ENCODE measurements at places on chromosomes 4 and X.

DNA sequence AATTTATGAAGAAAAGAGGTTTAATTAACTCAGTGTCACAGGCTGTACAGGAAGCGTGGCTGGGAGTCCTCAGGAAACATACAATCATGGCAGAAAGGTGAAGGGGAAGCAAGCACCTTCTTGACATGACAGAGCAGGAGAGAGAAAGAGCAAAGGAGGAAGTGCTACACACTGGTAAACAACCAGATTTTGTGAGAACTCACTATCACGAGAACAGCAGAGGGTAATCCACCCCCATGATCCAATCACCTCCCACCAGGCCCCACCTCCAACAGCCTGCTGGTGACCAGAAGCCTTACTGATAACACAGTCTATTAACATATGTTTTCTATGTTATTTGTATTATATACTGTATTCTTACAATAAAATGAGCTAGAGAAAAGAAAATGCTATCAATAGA, 254.8 kb downstream of the PCDH10 start:
- DNase-seq: no peak

GRCh38 chrX:41022566-41022965, 62.7 kb upstream of the USP9X start:
- no peak for DNase-seq

DNA sequence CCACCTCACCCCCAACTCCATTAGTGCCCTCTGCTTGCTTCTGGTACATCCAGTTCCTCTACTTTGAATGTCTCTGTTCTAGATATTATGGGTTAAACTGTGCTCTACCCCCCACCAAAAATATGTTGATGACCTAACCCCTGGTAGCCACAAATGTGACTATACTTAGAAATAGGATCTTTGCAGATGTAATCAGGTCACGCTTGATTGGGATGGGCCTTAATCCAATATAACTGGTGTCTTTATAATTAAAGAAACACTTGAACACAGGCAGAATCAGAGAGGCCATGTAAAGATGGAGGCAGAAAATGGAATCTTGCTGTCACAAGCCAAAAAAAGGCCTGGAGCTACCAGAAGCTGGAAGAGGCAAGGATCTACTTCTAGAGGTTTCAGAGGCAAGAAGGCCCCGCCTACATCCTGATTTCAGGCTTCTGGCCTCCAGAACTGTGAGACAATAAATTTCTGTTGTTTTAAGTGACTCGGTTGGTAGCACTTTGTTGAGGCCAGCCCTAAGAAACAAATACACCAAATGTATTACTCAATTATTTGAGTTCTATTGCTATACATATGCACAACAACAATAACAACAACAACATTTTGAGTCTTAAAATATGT, 220.0 kb downstream of the PPP3CA start:
- no peak for DNase-seq

DNA sequence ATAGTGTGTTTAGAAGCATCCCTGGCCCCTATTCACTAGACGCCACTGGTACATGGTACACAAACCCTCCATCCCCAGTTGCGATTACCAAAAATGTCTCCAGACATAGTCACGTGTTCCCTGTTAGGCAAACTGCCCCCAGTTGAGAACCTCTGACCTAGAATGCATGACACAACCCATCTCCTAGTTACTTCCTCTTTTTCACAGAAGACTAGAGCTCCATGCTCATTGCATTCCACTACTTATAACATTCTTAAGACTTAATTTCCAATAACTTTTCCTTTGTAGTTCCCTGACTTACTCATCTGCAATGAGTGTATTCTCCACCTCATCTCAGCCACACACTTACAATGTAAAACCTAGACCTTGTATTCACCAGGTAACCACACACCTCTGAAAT, 68.6 kb downstream of the PRSS12 start:
- no peak for DNase-seq

GRCh38 chrX:74925225-74926088, at the start of gene NEXMIF:
NEXMIF (minus strand) TSS chrX:74925452.
- DNase-seq: no peak

DNA sequence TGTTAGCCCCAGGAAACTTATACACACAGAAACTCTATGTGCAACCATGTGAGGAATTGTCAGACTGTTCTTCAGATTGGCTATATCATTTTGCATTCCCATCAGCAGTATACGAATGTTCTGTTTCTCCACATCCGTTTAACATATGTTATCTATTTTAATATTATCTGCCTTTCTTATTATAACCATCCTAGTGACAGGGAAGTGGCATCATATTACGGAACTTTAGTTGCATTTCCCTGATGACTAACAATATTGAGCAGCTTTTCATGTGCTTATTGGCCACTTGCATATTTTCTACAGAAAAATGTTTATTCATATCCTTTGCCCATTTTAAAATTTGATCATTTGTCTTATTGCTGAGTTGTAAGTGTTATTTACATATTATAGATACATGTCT, 36.5 kb upstream of the IL15 start:
- DNase-seq: no peak

GRCh38 chr4:972651-973424, 531 bp downstream of the DGKQ start:
- peak; percentile 68 for DNase-seq

- peak; percentile 2 for DNase-seq
Measured at GRCh38 chr4:104451573-104451972, 43.1 kb downstream of the CXXC4 start.

GRCh38 chr4:137881641-137882040, 349.3 kb upstream of the PCDH18 start:
- DNase-seq: no peak

GRCh38 chrX:120457766-120458180, 11.3 kb downstream of the LAMP2 start:
- DNase-seq: no peak

DNA sequence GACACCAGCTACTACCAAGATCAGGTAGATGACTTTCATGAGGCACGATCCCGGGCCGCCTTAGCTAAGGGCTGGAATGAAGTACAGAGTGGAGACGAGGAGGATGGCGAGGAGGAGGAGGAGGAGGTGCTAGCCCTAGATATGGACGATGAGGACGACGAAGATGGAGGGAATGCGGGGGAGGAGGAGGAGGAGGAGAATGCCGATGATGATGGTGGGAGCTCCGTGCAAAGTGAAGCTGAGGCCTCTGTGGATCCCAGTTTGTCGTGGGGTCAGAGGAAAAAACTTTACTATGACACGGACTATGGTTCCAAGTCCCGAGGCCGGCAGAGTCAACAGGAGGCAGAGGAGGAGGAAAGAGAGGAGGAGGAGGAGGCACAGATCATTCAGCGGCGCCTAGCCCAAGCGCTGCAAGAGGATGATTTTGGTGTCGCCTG, 481 bp downstream of the UTP3 start:
- DNase-seq: no peak

DNA sequence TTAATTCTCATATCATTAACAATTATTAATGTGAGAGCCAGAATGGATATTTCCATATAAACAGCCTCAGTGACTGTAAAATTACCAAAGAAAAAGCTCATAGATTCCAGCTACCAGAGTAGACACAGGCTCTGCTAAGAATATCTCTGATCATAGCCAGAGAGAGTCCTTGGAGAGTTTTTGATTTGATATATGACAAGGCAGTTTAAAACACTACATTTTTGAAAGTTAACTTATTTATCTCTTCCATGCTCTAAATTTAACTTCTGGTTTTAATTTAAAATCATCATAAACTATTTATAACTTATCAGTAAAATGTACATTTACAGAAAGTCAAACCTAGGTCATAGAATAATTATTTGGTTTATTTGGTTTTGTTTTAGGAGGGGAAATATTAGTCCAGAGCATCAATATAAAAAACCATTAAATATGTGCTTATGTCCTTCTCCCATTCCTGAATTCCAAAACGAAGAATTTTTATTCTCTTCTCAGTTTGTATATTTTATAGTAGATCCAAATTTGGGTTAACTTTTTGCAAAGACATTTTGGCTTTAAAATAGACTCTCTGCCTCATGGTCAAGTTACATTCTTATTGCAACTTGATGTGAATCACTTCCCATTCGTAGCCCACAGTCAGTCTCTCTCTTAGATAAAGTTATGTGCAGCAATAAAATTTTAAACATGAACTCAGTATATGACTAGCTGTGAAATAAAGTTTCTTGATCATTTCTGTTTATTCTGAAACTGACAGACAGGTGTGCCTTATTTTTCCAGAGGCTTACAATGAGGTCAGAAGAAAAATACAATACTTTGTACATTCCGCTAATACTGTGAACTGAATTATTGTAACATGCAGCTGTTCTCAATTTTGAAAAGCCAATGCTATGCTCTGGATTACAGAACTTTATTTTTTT, 267.1 kb downstream of the PAPSS1 start:
- DNase-seq: no peak

DNA sequence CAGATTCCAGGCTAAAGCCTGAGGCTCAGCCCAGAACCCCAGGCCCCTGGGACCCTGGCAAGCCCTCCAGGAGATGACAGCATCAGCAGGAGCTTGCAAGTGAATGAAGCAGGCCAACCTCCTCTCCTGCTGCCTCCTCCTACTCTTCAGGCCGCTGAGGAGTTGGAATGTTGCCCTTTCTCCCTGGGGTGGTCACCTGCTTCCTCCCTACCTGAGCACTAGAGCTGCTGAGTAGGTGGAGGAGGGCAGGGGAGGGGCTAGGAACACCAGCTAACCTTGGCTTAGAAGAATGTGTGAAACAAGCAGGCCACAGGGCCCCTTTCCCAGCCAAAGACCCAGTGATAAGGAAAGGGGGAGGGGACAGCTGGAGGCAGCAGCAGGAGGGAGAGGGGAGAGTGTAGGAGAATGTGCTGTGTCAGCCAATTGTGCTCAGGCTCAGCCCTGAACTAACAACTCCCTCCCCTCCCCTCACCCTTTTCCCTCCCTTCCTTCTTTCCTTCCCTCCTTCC, 58.0 kb downstream of the PJA1 start:
- DNase-seq: no peak

DNA sequence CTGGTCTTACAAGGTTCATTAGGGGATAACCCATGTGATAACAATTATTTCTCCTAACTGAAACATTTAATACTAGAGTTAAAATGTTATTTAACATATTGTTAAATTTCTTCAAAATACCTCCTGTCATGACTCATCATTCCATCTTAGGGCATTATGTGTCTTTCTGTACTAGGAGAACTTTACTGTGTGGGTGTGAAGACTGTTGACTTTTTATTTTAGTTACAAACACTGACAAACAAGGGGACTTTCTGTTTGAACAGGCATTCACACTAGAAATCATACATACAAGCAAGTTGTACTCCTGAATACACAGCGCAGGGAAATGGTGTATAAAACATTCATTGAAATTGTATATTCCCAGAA, 175.9 kb downstream of the FBXW7 start:
- DNase-seq: no peak

GRCh38 chrX:133307637-133308498, 89.7 kb upstream of the TFDP3 start:
- no peak for DNase-seq

DNA sequence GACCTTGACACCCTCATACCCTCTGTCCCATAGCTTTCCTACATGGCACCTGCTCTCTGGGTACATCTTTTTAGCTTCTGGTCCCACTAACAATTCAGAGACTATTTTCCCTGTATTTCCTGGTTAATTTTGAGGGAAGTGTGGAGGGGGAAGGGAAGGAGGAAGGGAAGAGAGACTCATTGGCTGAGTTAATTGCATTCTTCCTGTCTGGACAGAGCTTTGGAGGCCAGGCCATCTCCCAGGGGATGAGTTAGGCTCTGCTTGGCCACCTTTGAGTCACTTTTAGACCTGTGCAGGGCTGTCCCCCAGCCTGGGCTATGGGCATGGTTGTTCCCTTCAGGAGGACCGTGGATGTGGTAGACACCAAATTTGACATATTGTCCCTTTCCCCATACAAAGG, 167.9 kb upstream of the PGRMC2 start:
- no peak for DNase-seq

GRCh38 chr4:92988301-92988700, 684.5 kb downstream of the GRID2 start:
- DNase-seq: no peak

GRCh38 chr4:10157478-10158332, 41.1 kb upstream of the WDR1 start:
- DNase-seq: peak; percentile 36

Measured in CD4-positive, alpha-beta T cell treated with Interferon alpha-2 for 1 hour (primary cell).